ENCODE measurements at places on chromosomes 6 and 20.

- DNase-seq = no peak
Observed at GRCh38 chr6:414447-414846, 22.9 kb downstream of the IRF4 start.

DNA sequence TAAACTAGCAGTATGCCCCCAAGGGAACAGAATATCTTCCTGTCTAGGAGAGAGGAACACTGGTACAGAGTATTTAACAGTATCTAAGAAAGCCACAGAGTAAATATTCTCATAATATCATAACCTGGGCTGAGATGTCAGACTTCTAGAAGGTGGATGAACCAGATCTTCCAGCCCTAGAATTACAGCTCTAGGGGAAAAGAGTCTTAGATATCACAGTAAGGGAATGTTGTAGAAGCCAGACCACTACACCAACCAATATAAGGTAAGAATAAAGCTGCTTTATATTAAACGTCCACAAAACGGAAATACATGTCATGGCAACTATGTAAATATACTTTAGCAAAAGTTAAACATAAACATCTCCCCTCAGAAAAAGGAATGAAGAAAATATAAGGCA lies 12.4 kb downstream of the SERINC1 start:
- DNase-seq = no peak

- DNase-seq = no peak
Observed at GRCh38 chr6:153588330-153588729, 450.7 kb upstream of the OPRM1 start.

DNA sequence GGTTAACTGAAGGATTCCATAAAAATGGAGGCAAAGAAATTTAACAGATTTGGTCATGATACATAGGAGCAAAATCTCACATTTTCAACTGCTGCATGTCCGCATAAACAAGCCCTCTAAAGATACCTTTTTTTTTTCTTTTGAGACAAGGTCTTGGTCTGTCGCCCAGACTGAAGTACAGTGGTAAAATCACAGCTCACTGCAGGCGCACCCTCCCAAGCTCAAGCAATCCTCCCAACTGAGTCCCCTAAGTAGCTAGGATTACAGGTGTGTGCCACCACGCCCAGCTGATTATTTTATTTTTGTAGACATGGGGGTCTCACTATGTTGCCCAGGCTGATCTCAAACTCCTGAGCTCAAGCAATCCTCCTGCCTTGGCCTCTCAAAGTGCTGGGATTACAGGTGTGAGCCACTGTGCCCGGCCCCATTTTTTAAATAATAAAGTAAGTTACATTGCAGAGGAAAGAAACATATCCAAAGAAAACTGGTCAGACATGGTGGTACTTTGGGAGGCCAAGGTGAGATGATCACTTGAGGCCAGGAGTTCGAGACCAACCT lies 13.7 kb downstream of the MDN1 start:
- no peak for DNase-seq

DNA sequence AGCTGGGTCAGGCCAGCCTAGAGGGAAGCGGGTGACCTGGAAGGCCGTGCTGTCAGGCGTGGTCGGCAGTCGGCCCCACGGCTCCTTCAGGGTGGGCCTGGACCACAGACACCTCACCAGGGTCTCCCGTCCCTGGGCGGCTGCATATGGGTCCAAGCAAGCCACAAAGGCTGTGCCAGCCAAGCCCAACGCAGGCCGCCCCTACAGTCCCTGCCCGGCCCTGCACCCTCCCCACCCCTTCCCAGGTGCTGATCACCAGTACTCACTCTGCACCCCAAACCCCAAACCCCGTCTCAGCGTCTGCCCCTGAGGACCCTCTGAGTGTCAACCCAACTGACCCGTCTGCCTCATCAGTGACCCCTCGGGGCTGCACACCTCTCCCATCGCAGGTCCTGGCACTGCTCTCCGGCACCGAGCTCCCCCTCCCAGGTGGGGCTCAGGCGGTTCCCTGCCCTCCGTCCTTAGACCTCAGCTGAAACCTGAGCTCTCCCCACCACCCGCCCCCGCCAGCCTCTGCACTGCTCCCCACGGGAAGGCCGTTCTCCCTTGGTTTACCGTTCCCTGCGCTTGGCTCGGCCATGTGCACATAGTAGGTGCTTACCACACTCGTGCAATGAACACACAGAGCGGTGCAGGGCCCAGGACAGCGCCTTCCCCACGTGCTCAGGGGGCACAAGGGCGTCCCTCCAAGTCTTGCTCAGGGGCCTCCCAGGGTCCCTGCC lies 1.5 kb upstream of the PPDPF start:
- DNase-seq = no peak

DNA sequence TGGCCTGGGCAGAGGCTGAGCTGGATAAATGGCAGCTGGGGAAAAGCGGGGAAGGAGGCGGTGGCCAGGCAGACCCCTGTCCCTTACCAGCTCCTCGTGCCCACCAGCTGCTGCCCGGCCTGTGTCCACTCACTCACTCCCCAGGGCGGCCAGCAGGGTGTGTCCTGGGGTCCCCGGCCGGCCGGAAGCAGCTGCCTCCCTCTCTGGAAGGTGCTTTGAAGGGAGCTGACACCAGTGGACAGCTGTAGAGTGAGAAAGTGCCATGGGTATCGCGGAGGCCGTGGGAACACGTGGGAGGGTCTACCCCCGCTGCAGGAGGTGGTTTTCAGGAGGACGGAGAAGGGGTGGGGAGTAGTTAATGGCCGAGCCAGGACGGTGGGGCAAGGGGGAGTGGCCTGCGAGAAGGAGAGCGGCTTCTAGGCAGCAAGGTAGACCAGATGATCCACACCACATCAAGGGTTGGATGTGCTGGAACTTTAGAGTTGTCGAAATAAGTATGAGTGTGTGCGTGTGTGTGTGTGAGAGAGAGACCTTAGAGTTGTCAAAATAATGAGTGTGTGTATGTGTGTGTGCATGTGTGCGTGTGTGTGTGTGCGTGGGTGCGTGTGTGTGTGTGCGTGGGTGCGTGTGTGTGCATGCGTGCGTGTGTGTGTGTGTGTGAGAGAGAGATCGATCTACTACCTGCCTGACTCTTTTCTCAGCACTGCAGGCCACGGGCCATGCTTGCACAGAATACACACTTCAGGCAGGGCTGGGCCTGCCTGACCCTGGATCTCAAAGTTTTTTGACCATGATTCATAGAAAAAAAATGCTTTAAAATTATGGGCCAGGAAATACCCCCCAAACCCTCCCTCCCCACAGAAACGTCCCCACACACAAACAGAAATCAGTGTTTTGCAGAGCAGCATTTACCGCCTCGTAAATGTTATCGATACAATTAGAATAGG lies 43.9 kb downstream of the CDH4 start:
- DNase-seq = no peak

DNA sequence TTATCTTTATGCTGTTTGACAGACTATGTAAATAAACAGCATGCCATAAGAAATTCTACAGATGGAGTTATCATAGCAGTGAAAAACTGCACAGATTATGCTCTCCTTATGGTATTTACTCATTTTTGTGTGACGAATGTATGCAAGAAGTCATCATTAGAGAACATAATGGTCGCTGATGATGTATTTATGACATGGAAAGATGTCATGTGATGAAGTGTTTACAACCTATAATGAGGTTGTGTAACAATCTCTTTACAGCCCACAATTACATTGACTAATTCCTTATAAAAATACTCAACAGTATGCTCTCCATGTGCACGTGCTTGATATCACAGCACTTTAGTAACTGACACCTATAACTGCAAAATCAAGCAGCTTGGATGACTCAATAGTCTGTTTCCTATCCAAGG lies 192.4 kb downstream of the BMP2 start:
- DNase-seq = no peak

DNA sequence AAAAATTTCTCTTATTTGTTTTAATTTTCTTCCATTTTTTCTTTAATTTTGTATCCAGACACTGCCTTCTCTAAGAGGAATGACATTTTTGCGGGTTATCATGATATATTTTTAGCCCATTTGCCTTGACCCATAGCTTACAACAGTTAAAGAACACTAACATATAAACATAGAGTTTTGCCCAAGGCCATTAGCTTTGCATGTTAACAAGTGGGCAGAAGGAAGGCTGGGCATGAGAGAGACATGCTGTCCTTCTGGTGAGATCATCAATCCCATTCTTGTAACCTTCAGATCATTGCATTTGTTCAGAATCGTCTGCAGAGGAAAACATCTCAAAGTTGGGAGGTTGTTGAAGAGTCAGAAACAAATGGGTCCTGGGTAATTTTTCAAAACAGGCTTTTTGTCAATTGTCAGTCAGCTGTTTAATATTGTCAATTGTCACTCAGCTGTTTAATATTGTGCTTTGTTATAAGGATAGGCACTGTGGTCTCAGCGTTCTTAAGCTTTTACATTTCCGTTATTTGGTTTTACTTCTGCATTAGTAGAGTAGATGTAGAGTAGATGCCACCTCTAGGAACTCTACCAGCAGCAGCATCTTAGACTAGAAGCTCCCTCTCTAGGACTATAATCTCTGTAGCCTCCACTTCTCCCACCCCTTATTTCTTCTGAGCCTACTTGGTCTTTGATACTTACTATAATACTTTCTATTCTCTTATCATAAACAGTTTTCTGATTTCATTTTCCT lies 243.1 kb downstream of the ESR1 start:
- DNase-seq = no peak
